Fibroblast of skin of back (primary cell): ENCODE measurements at places on chromosomes 2 and 18.

GRCh38 chr2:200379481-200380090, 73.1 kb downstream of the SPATS2L start:
- DNase-seq = no peak

DNA sequence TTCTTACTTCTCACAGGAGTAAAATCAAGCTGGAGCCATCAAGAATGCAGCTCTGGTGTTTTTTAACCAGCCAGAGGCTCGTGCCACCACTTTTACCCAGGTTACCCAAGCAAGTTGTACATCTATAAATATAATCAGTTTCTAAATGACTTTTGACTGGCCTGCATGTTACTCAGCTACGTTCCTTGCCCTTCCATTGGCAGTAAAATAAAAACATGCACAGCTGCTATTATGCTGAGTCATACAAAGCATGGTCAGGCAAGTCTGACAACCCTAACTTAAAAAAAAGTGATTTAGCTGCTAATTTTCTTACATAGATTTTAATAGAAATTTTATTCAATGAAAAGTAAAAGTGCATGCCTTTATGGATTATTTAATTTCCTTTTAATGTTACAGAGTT, 111.7 kb upstream of the CSRNP3 start:
- peak; percentile 45 for DNase-seq

DNA sequence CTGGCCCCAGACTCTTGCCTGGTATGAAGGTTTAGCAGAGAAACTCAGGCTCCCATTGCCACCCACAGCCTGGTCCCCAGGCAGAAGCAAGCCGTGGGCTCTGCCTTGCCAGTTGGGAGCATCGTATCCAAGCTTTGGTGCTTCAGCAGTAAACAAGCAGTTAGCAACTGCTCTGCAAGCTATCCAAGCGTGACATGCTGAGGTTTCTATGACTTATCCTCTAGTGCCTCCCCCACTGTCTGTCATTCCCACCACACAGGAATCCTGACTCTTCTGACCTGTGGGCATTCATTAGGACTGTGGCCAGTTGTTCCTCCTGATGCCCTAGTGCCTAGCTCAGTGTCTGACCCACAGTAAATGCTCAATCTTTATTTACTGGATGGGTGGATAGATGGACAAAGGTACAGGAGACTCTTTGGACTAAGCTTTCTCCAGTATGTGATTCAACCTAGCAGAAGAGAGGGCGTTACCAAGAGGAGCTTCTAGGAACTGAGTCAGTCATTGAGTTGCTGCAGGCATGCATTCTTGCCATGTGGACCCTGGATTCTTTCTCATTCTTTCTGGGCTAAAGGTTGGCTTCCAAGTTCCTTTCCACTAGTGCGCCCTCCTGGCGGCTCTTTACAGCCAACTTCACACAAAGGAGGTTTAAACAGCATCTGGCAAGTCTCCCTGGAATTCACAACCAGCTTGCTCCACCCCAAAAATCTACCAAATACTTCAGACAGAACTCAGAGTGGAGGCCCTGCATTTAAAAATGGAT, 40.6 kb upstream of the MRPL19 start:
- DNase-seq = peak; percentile 99

- DNase-seq = no peak
These were observed 6.3 kb downstream of the BOK start for GRCh38 chr2:241564596-241565410.

- peak; percentile 81 for DNase-seq
These were observed 27.5 kb downstream of the BOLA3 start for GRCh38 chr2:74119912-74120825.

DNA sequence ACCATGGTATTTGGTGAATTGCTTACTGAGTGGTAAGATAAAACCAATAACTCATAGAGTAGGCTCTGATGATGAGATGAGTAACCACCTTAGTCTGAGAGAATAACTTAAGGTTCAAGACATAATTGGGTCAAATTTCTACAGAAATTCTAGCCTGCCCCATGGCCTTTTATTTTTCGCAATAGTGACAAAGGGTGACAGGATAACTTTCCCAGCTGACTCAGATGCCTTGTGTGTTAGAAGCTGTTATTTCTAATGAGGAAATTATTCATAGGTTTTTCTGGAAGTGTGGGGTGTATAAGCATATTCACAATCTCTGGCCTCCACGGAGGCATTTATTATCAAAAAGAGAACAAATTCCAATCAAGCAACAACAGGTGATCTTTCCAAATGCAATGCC, 159.0 kb downstream of the NUP35 start:
- DNase-seq = no peak

DNA sequence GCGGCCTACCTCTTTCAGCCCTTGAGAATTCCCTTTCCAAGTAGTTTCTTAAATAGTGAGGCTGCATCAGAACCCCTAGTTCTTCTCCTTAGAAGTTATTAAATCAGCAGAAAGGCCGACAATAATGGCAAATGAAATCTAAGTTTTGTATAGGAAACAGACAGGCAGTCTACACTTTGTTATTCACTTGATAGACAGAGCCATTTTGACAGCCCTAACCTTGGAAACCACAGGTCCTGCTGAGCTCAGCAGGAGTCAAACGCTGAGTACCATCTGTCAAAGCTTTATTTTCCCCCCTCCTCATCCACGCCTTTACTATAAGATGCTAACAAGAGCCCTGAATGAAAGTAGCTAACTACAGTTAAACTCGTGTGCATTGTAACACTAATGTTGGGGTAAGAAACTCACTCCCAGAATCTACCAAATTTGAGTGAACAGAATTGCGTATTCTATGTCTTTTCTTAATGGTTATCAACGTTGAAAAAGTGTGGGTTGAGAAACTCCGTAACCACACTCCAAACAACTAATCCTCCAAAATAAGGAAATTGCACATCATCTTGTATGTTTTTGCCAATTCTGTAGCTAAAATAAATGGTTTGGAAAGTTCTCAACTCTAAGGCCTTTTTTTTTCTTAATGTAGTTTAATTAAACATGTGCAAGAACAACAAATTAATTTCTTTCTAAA, 90.6 kb upstream of the EFEMP1 start:
- DNase-seq = no peak

DNA sequence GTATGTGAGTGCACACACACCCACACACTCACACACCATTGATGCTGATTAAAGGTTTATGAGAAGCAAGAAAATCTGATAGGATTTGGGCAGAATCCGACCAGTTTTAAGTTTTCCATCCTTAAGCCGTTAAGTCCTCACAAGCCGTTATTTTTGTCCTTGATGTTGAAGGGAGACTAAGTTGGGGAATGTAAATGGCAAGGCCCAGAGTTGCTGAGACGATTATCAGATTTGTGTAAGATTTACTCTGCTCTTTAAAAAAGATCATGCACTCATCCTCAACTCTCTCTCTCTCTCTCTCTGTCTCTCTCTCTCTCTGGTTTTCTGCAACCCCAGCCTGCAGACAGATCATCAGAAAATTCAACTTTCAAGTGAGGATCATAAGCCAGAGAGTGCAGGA, 238.8 kb downstream of the SMAD2 start:
- DNase-seq = no peak

- peak; percentile 86 for DNase-seq
These were observed 139.9 kb upstream of the ZEB2 start for GRCh38 chr2:144659731-144660275.

- no peak for DNase-seq
These were observed 656.1 kb downstream of the RNF144A start for GRCh38 chr2:7573166-7573825.

DNA sequence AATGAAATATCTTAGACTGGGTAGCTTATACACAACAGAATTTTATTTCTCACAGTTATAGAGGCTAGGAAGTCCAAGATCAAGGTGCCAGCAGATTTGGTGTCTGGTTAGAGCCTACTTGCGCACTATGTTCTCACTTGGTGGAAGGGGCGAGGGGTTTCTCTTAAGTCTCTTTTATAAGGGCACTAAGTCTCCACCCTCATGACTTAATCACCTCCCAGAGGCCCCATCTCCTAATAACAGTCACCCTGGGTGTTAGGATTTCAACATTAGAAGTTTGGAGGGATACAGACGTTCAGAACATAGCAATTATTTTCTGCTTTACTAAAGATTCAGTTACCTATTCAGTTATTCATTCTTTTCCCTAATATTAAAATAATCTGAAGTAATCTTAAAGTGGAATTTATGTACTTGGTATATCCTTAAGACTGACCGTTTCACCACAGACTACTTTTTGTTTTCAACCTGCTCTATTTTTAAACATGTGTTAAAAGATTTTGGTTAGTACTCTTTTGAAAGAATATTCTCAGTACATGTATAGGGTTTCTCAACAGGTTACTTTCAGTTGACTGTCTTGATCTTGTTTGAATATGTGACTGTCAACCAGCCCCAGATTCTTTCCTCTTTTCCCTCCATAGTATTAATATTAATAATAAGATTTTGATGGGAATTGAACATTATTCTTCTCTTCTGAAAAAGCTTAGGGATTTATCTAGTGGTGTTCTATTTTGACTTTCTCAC, 130.0 kb downstream of the TAF4B start:
- no peak for DNase-seq

GRCh38 chr2:239144713-239144999, 256.2 kb downstream of the HDAC4 start:
- no peak for DNase-seq

DNA sequence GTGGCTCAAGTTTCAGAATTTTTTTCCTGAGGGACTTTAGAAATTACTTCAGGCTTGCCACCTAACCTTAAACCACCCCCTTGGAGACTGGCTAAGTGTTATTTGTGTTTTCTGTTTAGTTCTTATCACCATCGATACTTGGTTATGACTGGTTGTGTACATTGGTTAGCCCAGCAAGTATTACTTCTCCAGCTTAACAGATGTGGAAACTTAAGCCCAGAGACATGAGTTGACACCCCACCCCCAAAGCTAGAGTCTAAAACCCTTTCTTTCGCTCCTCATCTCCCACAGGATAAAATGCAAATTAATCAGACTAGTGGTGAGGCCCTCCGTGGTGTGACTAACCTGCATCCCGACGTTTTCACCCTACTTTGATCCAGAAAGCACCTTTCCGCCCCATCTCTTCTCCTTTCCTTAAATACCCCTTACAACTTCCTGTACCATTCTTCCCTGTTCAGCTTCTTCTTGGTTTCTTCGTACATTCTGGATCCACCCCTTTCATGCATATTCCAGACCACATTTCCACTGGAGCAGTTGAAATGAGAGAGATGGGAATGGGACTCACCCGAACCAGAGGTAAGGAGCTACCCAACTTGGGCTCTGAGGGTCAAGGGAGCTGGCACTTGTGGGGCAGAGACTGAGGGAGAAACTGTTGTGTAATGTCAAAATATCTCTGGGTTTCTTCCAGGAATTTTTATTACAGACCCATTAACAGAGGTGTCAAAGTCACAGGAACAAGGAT, 819 bp upstream of the MAP3K2 start:
- no peak for DNase-seq

GRCh38 chr2:237729681-237730475, 68.7 kb upstream of the RBM44 start:
- peak; percentile 36 for DNase-seq

GRCh38 chr2:77725045-77725444, 202.9 kb upstream of the LRRTM4 start:
- DNase-seq = no peak

DNA sequence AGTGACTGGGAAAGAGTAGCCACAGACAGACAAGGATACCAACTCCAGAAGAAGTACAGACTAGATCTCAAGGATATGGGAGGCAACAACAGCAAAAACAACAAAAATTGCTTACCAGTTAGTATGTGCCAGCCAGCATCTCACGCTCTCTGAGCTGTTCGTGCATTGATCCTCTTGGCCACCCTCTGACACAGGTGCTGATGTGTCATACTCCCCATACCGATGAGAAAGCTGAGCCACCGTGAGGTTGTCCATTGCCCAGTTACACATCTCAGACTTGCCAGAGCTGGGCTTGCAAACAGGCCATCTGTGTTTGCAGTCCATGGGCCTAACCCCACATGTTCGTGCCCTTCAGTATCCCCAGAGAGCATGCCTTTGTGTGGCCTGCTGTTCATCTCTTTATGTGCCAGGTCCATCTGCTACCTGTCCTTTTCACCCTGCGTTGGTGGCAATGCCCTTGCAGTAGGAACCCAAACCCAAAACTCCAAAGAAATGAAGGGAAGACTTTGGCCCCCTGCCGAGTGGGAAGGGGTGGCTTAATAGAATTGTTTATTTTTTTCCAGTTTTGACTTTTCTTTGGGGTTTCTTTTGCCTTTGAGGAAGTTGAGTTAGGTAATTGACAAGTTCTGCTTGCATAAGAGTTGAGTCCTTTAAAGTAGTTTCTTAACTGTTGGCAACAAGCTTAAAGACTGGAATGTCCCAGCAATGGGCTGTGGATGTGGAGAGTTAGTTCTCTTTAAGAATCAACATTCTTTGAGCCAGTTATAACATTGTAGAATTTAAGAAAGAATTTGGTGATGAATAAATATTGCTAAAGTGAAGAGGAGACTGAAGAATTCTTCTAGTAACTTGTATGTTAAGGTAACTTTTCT, 46.7 kb downstream of the LYPD6B start:
- peak; percentile 44 for DNase-seq

DNA sequence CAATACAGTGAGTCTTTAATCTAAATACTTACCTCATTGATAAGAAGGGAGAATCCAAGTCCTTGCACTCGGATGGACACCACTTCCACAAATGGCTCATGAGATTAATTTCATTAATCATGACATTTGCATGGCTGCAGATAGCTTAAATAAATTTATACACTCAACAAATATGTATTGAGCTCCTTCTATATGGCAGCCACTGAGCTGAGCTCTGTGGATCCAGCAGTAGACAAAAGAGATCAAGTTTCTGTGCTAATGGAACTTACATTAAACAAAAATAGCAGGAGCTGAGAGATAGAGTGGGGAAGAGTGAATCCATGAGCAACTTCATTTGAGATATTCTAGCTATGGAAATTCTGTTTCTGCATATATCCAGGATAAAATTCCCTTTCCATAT, 44.4 kb downstream of the RAB27B start:
- DNase-seq = no peak

DNA sequence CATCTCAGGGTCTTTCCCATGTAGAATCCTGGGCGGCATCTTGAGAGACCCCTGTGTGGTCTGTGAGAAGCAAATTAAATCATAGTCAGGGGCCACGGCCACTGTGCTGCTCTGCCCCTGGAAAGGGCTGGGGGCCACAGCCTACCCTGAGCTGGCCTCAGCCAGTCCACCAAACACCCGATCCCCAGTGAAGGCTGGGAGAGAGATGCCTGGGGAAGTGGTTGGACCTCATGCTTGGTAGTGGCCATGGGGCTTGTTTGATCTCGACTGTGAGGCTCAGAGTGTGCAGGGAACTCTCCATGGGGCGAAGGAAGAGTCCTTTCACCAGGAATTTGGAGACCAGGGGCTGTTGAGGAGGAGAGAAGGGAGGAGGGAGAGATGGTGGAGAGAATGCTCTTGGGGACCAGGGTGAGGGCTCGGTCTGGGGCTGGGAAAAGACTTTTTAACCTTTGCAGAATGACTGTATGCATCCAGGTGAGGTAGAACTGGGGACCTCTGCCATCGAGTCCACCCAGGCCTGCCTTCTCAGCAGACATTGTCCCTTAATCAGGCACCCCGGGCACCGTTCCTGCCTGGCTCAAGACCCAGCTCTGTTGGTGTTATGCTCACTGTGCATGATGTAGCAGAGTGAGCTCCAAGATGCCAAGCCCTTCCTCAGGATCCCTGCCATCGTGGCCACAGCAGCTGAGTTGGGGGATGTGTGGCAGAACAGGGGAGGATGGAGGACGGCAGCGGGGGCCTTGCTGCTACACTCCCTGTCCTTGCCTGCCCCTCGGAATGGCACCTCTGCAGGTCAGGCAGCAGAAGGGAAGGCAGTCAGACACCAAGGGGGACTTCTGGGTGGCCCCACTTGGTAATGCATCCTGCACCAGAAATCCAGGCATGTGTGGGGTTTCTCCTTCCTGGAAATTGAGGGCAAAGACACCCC, 249.9 kb downstream of the DYSF start:
- DNase-seq = no peak

GRCh38 chr2:137912371-137912770, 51.9 kb upstream of the HNMT start:
- no peak for DNase-seq

GRCh38 chr2:173150087-173150486, 74.4 kb downstream of the MAP3K20 start:
- peak; percentile 60 for DNase-seq
